Cardiac muscle cell (in vitro differentiated cells and primary cell): ENCODE measurements at places on chromosomes 16 and 17.
A peak's percentile ranks its signal among the peaks of the same experiment; 100 is the strongest.

GRCh38 chr17:68611353-68612208 lies 10.4 kb upstream of the FAM20A start:
- no peaks in the 10 kb centered on the region for H3K4me1 ChIP-seq
- DNase-seq = no peak
- no peak overlapping the region for H3K27ac ChIP-seq
- H3K27me3 ChIP-seq = no peaks in the 10 kb centered on the region
- H3K4me3 ChIP-seq = no peak overlapping the region

GRCh38 chr16:21959050-21959449 lies 5.9 kb downstream of the UQCRC2 start:
- DNase-seq = no peak
- H3K27me3 ChIP-seq = no peaks in the 10 kb centered on the region
- H3K27ac ChIP-seq = no peak overlapping the region

- H3K4me1 ChIP-seq = peaks cover 7% of the 10 kb centered on the region
- peak; percentile 49 for DNase-seq
- peak overlapping the region; percentile 87 for H3K27ac ChIP-seq
- H3K36me3 ChIP-seq = no peaks in the 10 kb centered on the region
Observed at GRCh38 chr16:22239131-22239805, 33.2 kb downstream of the EEF2K start.

GRCh38 chr17:48994549-48995303 lies 2.5 kb upstream of the IGF2BP1 start:
- no peaks in the 10 kb centered on the region for H3K36me3 ChIP-seq
- H3K27ac ChIP-seq = peak overlapping the region; percentile 96
- no peaks in the 10 kb centered on the region for H3K27me3 ChIP-seq
- H3K4me1 ChIP-seq = peaks cover 49% of the 10 kb centered on the region

- H3K27ac ChIP-seq = peak overlapping the region; percentile 50
- peaks cover 16% of the 10 kb centered on the region for H3K4me1 ChIP-seq
- no peaks in the 10 kb centered on the region for H3K36me3 ChIP-seq
- H3K4me3 ChIP-seq = peak overlapping the region; percentile 99
Observed at GRCh38 chr16:15950161-15950854, 892 bp downstream of the ABCC1 start.

DNA sequence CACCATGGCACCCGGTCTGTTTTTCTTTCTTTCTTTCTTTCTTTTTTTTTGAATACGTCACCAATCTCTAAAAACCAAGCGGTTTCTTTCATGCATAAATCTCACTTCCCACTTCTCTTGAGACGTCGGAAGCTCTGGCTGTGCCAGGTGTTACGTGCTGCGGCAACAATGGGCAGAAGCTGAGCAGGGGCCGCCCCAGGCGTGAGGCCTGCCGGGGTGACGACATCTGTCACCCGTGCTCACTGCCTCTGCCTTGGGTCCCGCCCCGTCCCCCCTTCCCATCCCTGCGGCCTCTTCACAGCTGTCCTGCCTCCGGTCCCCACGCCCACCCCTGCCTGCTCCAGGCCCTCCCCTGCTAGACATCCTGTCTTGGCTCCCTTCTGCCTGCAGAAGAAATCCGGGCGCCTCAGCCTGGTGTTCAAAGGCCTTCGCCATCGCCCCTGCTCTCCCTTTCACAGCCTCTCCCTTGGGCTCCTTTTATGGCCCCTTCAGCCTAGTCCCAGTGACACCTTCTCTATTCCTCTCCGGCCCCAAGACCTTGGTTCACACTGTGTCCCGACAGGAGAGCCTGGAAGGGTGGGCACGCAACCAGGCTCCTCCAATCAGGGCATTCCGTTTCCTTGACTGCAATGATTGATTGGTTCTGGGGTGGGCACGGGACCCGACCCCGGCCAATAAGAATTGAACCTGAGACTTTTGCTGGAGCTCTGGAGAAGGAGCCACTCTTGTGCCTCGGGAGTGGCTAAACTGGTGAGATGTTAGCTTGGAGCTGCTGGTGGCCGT lies 4.8 kb downstream of the P2RX1 start:
- peak; percentile 33 for DNase-seq
- no peak overlapping the region for H3K4me3 ChIP-seq
- no peaks in the 10 kb centered on the region for H3K27me3 ChIP-seq
- peaks cover 4% of the 10 kb centered on the region for H3K4me1 ChIP-seq
- no peaks in the 10 kb centered on the region for H3K36me3 ChIP-seq

DNA sequence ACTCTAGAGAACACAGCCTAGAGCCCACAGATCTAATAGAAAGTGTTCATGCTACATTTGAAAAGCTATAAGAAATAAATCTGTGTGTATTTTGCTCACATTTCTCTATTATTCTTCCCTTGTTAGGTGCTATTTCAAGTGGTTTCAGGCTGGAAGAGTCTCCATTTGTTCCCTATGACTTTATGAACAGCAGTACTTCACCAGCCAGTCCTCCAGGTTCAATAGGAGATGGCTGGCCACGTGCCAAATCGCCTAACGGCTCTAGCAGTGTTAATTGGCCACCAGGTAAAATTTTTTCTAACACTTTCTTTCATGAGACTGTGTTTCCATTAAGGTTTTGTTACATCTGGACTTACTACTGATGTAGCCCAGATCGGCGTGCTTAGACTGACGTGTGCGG lies 30.7 kb upstream of the SLC5A11 start:
- DNase-seq = no peak
- no peak overlapping the region for H3K27ac ChIP-seq
- H3K4me3 ChIP-seq = no peak overlapping the region
- H3K4me1 ChIP-seq = no peaks in the 10 kb centered on the region
- peaks cover 79% of the 10 kb centered on the region for H3K36me3 ChIP-seq

DNA sequence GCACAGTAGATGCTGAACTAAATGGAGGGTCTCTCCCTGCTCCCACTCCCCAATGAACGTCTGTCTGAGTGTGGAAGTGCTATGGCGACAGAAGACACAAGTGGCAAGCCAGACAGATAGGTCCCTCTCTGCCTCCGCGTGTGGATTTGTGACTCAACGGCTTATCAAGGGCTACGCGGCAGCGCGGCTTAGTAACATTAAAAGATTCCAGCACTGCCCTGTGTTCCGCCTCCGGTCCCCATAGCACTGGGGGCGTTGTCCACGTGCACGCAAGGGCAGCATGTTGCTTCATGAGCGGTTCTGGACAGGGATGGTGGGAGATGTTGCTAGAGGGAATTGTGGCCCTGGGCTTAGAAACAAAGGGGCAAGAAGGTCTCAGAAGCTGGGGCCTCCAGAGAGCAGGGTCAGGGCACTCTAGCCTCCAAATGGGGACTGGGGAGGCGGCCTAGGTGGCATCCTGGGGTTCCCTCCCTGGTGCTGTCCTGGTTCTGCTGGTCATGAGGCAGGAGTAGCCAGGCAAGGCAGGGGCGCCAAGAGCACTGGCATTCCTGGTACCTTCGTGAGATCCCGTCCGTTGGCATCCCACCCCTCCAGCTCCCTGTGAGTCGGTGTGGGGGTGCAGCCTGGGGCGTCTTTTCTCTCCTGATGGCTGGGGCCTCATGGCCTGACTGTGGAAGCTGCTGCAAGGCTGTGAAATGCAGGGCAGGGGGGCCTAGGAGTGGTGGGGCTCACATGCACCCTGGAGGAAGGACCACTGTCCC lies 9.1 kb downstream of the CRHR1 start:
- H3K4me1 ChIP-seq = no peaks in the 10 kb centered on the region
- H3K27ac ChIP-seq = no peak overlapping the region
- H3K27me3 ChIP-seq = peaks cover 47% of the 10 kb centered on the region
- H3K4me3 ChIP-seq = no peak overlapping the region
- no peak for DNase-seq
- no peaks in the 10 kb centered on the region for H3K36me3 ChIP-seq

DNA sequence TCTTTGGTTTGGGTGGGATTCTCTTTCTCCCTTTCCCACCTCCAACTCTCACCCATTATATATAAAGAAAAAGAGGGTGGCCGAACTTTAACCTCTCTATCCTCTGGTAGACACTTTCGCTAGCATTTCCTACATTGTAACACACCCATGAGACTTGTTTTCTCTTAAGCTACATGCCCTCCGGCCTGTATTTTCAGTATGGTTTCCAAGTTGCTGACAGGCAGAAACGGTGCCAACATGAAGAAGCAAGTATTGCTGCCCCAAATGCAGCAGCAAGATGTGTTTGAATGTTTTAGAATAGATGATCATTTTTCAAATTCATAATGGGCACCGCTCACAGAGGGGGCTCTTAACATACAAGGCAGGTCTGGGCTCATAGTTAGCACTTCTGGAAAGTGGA lies 18.7 kb upstream of the CYB5B start:
- H3K4me1 ChIP-seq = peaks cover 9% of the 10 kb centered on the region
- no peak for DNase-seq
- H3K27me3 ChIP-seq = no peaks in the 10 kb centered on the region

DNA sequence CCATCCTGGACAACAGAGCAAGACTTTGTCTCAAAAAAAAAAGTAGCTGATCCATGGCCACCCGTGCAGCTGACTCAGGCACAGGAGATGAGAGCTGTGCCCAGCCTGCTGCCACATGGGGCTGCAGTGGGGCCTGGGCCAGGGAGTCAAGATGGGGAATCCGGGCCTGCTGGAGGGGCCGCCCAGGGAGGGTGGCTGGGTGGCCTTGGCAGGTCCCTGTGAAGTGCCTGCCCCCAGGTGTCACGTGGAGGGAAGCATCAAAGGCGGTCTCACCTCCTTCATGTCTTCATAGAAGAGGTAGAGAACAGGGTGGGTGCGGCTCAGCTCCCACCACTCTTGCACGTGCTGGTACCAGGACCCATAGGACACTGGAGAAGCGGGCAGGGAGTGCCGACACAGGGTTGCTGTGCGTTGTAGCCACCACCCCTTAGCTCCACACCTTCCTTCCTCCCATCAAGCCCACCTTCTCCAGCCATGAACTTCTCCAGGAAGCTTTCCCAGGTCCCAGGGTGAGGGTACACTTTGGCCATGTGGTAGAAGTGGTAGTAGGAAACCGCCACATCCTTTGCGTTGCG lies 3.8 kb downstream of the SULT1A2 start:
- H3K27ac ChIP-seq = no peak overlapping the region
- H3K36me3 ChIP-seq = peaks cover 5% of the 10 kb centered on the region
- H3K27me3 ChIP-seq = no peaks in the 10 kb centered on the region
- no peak overlapping the region for H3K4me3 ChIP-seq
- peaks cover 18% of the 10 kb centered on the region for H3K4me1 ChIP-seq

DNA sequence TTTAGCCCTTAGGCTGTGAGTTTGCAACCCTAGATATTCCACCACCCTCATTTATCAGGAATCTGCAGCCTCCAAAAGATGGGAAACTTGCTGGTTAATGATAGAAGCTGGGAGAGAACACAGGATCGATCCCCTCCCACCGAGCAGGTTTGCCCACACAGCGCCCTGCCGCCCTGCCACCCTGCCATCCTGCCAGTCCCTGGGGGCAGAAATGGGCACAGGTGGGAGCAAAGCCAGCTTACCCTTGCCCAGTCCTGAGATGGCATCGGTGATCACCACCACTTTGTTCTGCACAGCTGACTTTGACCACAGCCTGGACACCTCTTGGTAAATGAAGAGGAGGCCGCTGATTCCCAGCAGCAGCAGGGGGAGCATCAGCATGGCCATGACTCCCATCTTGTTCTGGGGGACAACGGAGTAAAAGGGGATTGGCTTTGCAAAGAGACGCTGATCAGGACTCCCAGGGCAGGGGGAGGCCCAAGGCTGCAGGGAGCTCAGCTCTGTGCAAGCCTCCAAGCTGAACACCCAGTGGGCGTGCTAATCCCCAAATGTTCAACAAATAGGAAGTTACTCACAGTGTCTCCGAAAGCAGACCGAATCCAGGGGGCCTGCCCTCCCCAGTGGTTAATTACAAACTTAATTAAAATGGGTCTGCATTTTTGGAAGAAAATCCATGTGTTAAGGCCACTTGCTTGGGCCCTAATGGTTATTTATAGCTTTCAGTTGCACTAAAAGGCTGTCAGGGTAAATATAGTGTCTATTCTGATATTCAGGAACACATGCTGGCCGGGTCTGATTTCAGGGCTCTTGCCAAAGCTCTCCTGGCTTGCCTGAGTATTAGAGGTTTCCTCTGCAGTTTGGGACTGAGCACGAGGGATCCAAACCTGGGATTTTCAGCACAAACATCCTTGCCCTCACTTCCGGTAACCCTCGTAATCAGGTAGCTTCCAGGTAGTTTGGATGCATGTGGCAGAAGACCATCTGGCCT lies at the start of gene DHRS7C:
TSS of gene DHRS7C (minus strand) at position 704 of the 988 bp plus-strand sequence. CDS start at position 396, 308 bp downstream.
- no peaks in the 10 kb centered on the region for H3K27me3 ChIP-seq
- peak within 1 kb of the TSS; percentile 41 for H3K27ac ChIP-seq
- no peak within 1 kb of the TSS for H3K4me3 ChIP-seq
- H3K36me3 ChIP-seq = no peaks in the 10 kb centered on the region
- H3K4me1 ChIP-seq = peaks cover 25% of the 10 kb centered on the region
- DNase-seq = no peak

DNA sequence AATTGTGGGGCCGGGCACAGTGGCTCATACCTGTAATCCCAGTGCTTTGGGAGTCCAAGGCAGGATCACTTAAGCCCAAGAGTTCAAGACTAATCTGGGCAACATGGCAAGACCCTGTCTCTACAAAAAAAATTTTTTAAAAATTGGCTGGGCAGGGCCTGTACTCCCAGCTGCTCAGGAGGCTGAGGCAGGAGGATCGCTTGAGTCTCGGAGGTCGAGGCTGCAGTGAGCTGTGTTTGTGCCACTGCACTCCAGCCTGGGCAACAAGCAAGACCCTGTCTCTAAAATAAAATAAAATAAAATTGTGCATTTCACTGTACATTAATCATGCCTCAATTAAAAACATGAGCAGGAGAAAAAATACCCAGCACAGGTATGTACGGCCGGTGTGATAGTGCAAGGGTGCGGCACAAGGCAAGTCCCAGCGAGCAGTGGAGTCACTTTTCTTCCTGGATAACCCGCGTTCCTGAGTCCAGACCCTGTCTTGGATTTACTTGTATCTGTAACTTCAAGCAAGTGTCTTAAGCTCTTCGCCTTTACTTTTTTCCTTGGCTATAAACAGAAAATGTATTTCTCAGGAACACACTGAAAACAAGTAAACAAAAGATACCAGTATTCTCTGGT lies 11.4 kb downstream of the ZDHHC7 start:
- no peaks in the 10 kb centered on the region for H3K27me3 ChIP-seq
- no peaks in the 10 kb centered on the region for H3K36me3 ChIP-seq
- H3K4me3 ChIP-seq = no peak overlapping the region
- DNase-seq = no peak
- H3K27ac ChIP-seq = peak overlapping the region; percentile 81

- peak overlapping the region; percentile 41 for H3K4me3 ChIP-seq
- H3K36me3 ChIP-seq = no peaks in the 10 kb centered on the region
- peaks cover 70% of the 10 kb centered on the region for H3K27me3 ChIP-seq
- no peaks in the 10 kb centered on the region for H3K4me1 ChIP-seq
- no peak overlapping the region for H3K27ac ChIP-seq
- no peak for DNase-seq
Observed at GRCh38 chr17:47733674-47734410, 806 bp downstream of the TBX21 start.

GRCh38 chr16:22661161-22661647 lies 150.5 kb downstream of the NPIPB5 start:
- H3K4me1 ChIP-seq = no peaks in the 10 kb centered on the region
- no peaks in the 10 kb centered on the region for H3K27me3 ChIP-seq
- DNase-seq = no peak
- no peak overlapping the region for H3K27ac ChIP-seq

- H3K27ac ChIP-seq = no peak overlapping the region
- no peaks in the 10 kb centered on the region for H3K4me1 ChIP-seq
- H3K4me3 ChIP-seq = no peak overlapping the region
- H3K27me3 ChIP-seq = no peaks in the 10 kb centered on the region
- DNase-seq = peak; percentile 79
Observed at GRCh38 chr16:10862438-10862837, 14.6 kb upstream of the CIITA start.
